ENCODE measurements at places on chromosomes 1 and 21. TPM values are rescaled to one million over a fixed set of nuclear protein-coding genes. Genes with fewer than 3 reads are reported as not detected.

DNA sequence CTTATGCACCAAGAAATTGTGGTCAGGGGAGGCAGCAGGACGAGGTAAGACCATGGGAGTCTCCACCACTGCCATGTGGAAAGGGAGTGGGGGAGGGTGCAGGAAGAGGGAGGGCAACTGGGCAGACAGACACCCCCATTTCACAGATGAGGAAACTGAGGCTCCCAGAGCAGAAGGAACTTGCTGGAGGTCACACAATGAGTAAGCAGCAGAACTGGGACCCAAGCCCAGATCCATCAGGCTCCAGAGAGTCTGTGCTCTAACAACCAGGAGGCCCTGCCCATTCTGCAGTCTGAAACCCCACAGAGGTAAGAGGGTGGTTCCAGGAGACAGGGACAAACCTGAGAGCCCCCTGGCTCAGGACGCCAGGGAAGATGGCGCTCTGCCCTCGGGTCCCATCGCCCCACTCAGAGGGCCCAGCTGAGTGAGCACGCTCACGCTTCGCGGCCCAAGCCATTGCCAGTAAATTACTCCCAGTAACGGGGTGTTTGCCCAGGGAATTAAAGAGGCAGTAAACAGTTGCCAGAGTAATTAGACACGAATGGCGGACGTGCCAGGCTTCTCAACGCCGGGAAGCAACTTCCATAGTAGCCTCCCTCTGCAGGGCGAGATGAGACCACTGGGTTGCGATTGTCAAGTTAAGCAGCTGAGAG lies 59.2 kb downstream of the MATN1 start:
- no peak for DNase-seq
- H3K4me1 ChIP-seq = no peaks in the 10 kb centered on the region
- no peak overlapping the region for H3K4me3 ChIP-seq
- no peaks in the 10 kb centered on the region for H3K27me3 ChIP-seq

DNA sequence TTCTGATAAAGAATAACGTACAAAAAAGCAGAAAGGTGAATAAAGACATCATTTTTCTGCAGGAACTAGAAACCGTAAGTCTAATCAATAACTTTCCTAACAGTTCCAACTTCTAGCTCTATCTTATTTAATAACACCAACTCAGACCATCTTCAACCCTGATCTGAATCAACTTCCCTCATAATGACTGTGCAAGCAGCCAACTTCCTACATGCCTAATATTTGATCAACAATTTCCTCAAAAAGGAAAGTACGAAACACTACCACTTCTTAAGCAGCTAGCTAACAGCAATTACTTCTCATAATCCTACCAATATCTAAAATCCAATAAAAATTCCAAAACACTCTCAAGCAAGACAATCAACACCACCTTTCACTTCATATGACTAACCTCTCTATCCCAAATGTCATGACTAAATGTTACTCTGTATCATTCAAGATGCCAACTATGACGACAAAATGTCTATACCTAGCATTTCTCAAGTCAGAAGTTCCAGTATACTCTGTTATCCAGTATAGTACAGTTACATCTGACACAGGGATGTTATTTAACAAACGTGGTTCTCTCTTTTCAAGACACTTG lies 1.7 kb downstream of the COP1 start:
- peak overlapping the region; percentile 94 for H3K4me3 ChIP-seq
- H3K36me3 ChIP-seq = peaks cover 21% of the 10 kb centered on the region
- peaks cover 39% of the 10 kb centered on the region for H3K4me1 ChIP-seq
- no peak for DNase-seq

DNA sequence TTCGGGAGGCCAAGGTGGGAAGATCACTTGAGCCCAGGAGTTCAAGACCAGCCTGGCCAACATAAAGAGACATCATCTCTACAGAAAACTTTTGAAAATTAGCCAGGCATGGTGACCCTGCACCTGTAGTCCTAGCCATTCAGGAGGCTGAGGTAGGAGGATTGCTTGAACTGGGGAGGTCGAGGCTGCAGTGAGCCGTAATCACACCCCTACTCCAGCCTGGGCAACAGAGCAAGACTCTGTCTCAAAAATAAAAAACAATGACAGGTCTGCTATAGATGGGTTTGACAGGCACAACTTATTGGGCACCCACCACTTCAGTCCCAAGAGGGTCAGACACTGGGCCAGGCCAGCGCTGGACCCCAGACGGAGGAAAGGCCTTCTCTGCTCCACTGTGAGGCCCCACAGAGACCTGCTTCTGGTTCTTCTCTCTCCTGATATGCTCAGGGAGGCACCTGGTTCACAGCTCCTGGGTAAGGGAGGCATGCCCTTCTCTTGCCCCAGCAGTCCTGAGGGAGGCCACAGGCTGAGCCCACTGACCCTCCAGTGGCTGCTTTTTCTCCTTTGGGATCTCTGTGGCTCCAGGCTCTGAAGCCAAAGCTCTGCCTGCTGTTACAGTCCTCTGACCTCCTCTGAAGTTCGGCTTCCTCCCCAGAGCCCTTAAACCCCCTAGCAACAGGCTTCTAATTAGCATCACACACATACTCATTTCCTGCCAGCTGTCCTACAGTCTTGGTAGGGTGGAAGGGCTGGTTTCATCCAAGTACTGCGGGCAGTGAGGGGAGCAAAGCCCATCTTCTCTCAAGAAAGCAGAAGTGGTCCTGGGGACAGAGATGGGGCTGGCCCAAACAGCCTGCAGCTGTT lies 14.4 kb downstream of the S100A16 start:
- H3K4me1 ChIP-seq = peaks cover 16% of the 10 kb centered on the region
- H3K36me3 ChIP-seq = no peaks in the 10 kb centered on the region
- no peaks in the 10 kb centered on the region for H3K27me3 ChIP-seq

DNA sequence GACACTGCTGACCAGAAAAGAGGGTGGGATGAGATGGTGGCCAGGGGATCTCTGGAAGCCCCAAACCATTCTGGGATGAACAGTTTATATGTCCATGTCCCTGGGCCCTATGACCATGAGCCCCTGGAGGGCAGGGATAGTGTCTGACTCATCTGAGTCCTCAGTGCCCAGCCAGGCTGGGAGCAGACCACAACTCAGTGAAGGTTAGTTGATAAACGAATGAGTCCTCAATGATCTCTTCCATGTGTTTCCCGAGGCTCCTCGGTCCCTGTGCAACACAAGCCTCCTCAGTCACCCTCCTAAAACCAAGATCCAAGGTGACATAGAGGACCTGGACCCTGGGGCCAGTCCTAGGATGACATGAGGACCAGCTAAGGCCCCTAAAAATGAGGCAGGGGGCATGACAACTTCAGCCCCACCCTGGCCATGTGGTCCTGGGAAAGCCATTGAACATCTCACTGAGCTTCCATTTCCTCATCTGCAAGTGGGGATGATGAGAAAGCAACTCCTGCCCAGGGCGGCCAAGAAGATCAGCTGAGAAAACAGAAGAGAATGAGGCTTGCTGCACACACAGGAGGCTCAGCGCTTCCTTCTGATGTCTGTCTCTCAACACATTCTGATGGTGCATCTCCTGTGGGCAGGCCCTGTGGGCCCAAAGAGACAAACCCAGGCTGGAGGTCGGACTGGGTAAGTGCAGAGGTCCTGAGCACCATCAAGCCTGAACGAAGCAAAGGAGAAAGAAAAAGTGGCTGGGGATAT lies 86.3 kb downstream of the GLIS1 start:
- no peak for DNase-seq
- no peaks in the 10 kb centered on the region for H3K4me1 ChIP-seq
- H3K27ac ChIP-seq = no peak overlapping the region
- H3K27me3 ChIP-seq = no peaks in the 10 kb centered on the region
- no peaks in the 10 kb centered on the region for H3K36me3 ChIP-seq

GRCh38 chr1:36520771-36521420 lies 38.2 kb upstream of the CSF3R start:
- H3K27ac ChIP-seq = no peak overlapping the region
- H3K27me3 ChIP-seq = no peaks in the 10 kb centered on the region
- H3K4me3 ChIP-seq = no peak overlapping the region
- DNase-seq = no peak

- H3K27me3 ChIP-seq = no peaks in the 10 kb centered on the region
- no peaks in the 10 kb centered on the region for H3K36me3 ChIP-seq
- peak; percentile 93 for DNase-seq
- peak overlapping the region; percentile 72 for H3K4me3 ChIP-seq
- peaks cover 15% of the 10 kb centered on the region for H3K4me1 ChIP-seq
Observed at GRCh38 chr1:205440476-205441317, 15.1 kb downstream of the BLACAT1 start.

DNA sequence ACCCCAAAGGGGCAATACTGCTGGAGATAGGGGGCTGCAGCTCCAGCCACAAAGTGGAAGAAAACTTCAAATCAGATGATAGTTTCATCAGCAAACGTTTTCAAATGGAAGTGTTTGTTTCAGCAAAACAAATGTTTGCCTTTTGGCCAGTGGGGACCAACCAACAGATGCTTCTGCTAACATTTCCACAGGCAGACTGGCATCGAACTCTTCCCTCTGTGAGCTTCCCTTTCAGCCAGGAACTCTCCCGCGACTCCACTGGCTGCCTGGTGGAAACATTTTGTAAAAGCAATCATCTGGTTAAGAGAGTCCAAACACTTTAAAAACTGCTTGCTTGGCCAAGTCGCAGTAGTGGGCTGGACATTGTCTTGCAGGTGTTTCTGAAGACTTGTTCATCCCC lies 30.7 kb downstream of the CENPF start:
- H3K4me1 ChIP-seq = peaks cover 38% of the 10 kb centered on the region
- H3K4me3 ChIP-seq = no peak overlapping the region
- DNase-seq = no peak
- H3K27me3 ChIP-seq = no peaks in the 10 kb centered on the region

- no peak for DNase-seq
- H3K4me1 ChIP-seq = no peaks in the 10 kb centered on the region
- H3K27me3 ChIP-seq = peaks cover 6% of the 10 kb centered on the region
- no peaks in the 10 kb centered on the region for H3K36me3 ChIP-seq
- H3K27ac ChIP-seq = no peak overlapping the region
Observed at GRCh38 chr1:30895382-30895943, 13.1 kb downstream of the SDC3 start.

GRCh38 chr1:165476776-165477175 lies 31.9 kb upstream of the RXRG start:
- no peak for DNase-seq
- no peak overlapping the region for H3K4me3 ChIP-seq
- no peak overlapping the region for H3K27ac ChIP-seq
- H3K27me3 ChIP-seq = peaks cover 5% of the 10 kb centered on the region

DNA sequence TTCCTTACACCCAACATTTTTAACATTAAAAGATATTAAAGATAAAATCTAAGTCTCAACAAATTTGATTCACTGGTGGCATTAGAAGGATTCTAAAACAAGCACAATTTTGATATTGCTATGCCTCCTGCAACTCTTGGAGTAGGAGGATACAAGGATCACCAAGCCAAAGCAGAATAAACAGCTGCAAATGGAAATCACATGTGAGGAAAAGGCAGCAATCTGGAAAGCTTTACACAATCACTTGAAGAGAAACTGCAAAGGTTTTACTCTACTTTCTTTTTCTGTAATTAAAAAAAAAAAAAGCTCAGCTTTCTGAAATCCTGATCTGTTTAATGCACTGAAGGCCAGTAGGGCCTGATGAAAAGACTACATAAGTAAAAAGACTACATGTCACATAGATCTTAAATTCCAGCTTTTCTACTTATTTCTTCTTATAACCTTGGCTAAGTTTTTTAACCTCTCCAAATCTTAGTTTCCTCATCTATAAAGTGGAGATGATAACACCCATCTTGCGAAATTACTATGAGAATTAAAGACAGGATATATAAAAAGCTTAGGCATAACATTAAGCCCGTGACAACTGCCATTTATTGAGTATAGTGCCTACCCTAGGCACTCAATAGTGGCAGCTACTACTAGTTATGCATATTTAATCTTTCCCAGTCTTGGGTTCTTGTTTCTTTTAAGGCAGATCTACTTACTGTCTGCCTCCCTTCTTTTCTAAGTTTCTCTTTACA lies 73.5 kb downstream of the EPS15 start:
- H3K36me3 ChIP-seq = peaks cover 15% of the 10 kb centered on the region
- no peaks in the 10 kb centered on the region for H3K27me3 ChIP-seq
- no peak overlapping the region for H3K27ac ChIP-seq
- peaks cover 12% of the 10 kb centered on the region for H3K4me1 ChIP-seq

- H3K4me3 ChIP-seq = no peak overlapping the region
- no peaks in the 10 kb centered on the region for H3K27me3 ChIP-seq
- H3K27ac ChIP-seq = no peak overlapping the region
- DNase-seq = no peak
Observed at GRCh38 chr1:150194381-150195031, 41.4 kb downstream of the ANP32E start.

GRCh38 chr1:231990388-231990787 lies 363.8 kb downstream of the DISC1 start:
- no peaks in the 10 kb centered on the region for H3K4me1 ChIP-seq
- H3K27ac ChIP-seq = no peak overlapping the region

DNA sequence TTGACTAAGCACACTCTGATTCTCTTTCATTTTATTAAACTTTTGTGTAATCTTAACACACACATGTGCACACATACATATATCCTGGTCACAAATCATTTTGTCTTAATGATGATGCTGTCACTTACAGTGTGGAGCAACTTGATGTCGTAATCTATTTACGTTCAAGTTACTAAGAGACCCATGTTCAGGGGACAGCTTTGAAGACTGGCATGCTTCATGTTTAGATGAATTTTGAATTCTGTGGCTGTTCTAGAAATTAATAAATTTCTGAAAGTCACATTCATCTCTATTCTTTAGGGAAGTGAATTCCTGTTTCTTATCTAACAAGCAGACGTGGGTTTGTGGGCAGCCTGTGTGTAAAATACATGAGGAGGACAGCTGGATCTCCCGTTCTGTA lies 1637.8 kb downstream of the PLA2G4A start:
- no peak overlapping the region for H3K27ac ChIP-seq
- H3K4me3 ChIP-seq = no peak overlapping the region
- H3K36me3 ChIP-seq = no peaks in the 10 kb centered on the region
- no peak for DNase-seq
- H3K27me3 ChIP-seq = no peaks in the 10 kb centered on the region

GRCh38 chr1:44801491-44802305 lies 1.5 kb downstream of the PLK3 start:
- H3K4me1 ChIP-seq = peaks cover 48% of the 10 kb centered on the region
- peak overlapping the region; percentile 91 for H3K27ac ChIP-seq
- H3K36me3 ChIP-seq = peaks cover 47% of the 10 kb centered on the region
- DNase-seq = peak; percentile 49
- H3K27me3 ChIP-seq = no peaks in the 10 kb centered on the region

- no peaks in the 10 kb centered on the region for H3K27me3 ChIP-seq
- H3K36me3 ChIP-seq = no peaks in the 10 kb centered on the region
- no peak overlapping the region for H3K27ac ChIP-seq
- peaks cover 14% of the 10 kb centered on the region for H3K4me1 ChIP-seq
- no peak overlapping the region for H3K4me3 ChIP-seq
Observed at GRCh38 chr21:34609244-34609932, 5.5 kb downstream of the RCAN1 start.

- H3K27ac ChIP-seq = no peak overlapping the region
- no peaks in the 10 kb centered on the region for H3K36me3 ChIP-seq
- no peaks in the 10 kb centered on the region for H3K4me1 ChIP-seq
- peaks cover 5% of the 10 kb centered on the region for H3K27me3 ChIP-seq
- no peak overlapping the region for H3K4me3 ChIP-seq
- no peak for DNase-seq
Observed at GRCh38 chr1:232766241-232766890, 38.9 kb upstream of the MAP10 start.

- H3K4me1 ChIP-seq = no peaks in the 10 kb centered on the region
- H3K4me3 ChIP-seq = no peak overlapping the region
- DNase-seq = no peak
- peaks cover 3% of the 10 kb centered on the region for H3K27me3 ChIP-seq
Observed at GRCh38 chr1:82492159-82492558, 691.4 kb downstream of the ADGRL2 start.

Gene SPATA21
- total RNA-seq = not detected

Gene ALPL
- not detected for total RNA-seq

Gene KRTAP12-2
- total RNA-seq = not detected

Gene LORICRIN
- total RNA-seq = not detected

Gene GPR37L1
- not detected for total RNA-seq

Gene NLRP3
- total RNA-seq = 0.20 TPM

Gene FCER1G
- 0.74 TPM for total RNA-seq

Gene KRTAP11-1
- not detected for total RNA-seq

Gene S100A2
- total RNA-seq = 0.74 TPM
